Left lung (tissue), 14 donors: ENCODE measurements at places on chromosomes 3 and 15. TPM values are rescaled to one million over a fixed set of nuclear protein-coding genes. Genes with fewer than 3 reads are reported as not detected.
A peak's percentile ranks its signal among the peaks of the same experiment; 100 is the strongest.

DNA sequence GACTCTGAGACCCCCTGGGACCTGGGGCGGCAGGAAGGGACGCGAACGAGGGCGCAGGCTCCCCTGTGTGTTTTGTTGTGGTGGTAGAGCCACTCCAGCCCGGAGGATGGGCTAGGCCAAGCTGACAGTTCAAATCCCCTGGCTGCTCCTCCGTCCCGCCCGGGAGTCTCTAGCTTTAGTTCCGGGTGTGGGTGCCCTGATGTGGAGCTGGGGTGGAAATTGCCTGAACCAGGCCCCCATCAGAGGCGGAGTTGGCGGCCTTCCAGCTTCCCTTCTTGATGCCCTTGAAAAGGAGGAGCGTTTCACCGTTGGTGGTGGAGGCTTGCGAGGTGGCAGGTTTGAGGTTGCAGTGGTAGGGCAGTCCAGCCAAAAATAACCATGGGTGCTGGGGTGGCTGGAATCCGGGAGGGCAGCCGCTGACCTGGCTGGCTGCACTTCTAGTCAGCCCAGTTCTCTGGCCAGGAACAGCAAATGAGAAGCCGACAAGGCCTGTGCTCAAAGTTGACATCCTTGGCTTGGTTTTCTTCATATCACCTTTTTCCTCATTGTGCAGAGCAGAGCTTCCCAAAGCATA lies 817 bp downstream of the CLK3 start:
- peak; percentile 22 for DNase-seq

- no peak for DNase-seq
Observed at GRCh38 chr3:81277853-81278252, 483.6 kb downstream of the GBE1 start.

DNA sequence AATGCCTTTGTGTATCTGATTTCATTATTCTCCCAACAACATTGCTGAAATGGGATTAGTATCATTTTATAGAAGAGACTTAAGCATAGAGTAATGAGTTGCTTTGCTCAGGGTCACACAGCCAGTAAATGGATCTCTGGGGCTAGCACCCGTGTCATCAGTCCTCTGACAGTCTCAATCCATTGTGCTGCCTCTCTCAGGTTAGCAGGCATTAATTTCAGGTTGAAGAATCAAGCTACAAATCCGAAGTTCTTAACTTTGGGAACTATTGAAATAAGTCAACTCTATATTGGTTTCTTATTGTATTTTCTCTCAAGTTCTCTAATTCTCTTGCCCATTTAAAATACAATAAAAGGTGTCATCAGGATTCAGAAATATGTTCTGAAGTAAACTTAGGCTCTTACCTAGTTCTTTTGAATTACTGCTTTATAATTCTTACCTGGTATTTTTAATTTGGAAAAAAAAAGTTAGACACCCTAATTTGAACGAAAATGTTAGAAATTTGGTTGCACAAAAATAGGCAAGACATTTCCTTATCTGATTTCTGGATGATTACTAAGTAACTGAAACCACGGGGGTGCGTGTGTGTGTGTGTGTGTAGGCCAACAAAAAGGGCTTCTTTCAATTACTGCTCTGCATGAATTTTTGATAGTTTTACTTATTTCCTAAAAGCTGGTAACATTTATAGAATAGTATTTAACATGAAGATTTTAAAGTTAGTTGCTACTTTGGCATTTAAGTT lies 189.8 kb downstream of the MBNL1 start:
- no peak for DNase-seq

DNA sequence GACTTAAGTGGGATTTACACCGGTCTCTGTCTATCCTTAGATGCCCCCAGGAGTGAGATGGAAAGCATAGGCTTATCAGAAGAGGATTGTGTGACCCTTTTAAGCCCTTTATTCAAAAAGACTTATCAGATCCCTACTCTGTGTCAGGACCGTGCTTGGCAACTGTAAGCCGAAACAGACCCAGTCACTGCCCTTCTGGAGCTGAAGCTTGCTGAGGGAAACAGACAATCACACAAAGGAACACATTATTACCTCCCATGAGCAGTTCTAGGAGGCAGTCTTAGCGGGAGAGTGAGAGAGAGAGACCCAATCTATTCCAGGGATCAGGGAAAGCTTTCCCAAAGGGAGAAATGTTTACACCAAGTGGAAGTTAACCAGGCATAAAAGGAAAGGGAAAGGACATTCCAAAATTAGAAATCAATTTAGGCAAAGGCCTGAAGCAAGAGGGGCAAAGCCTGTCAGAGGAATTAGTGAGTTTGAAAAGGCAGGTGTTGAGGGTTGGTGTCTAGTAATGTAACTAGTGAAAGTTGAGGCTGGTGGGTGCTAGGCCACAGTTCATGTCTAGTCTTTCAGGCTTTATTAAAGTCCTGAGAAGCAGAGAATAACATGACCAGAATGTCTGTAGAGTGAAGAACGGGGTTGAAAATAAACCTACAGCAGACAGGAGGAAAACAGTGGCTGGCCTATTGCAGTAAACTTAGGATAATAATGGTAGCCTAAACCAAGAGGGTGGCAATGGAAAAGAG lies 86.7 kb downstream of the THBS1 start:
- DNase-seq = no peak

ARRDC4 gene
- 29.5 TPM for total RNA-seq
